Activated CD4-positive, alpha-beta T cell treated with anti-CD3 and anti-CD28 coated beads for 36 hours (primary cell): ENCODE measurements at places on chromosomes 4 and X. TPM values are rescaled to one million over a fixed set of nuclear protein-coding genes. Genes with fewer than 3 reads are reported as not detected.

Gene STARD8
- total RNA-seq: 0.11 TPM

Gene CORIN
- not detected for total RNA-seq

Gene SEPTIN11
- total RNA-seq: 34.5 TPM

Gene SOWAHD
- total RNA-seq: 0.30 TPM

Gene UGT2B28
- not detected for total RNA-seq

Gene C4orf50
- 0.05 TPM for total RNA-seq

DNA sequence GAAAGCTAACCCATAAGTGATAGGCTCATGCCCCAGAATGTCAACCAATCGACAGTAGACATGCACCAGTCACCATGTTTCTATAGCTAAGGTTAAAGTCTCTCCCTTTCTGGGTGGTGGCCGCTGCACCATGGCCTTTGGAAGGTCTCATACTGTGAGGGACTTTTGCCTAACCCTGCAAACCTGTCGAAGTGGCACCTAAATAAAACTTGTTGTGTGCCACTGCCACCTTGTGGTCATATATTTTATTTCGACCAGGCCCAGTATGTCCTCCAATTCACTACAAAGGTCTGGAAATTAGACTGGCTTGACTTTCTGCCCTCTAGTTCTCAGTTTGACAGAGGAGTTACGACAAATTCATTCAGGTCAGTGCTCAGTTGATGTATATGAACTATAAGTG, 163.1 kb downstream of the SMARCA1 start:
- H3K27ac ChIP-seq: no peak overlapping the region
- no peak overlapping the region for H3K4me3 ChIP-seq
- no peaks in the 10 kb centered on the region for H3K4me1 ChIP-seq
- H3K36me3 ChIP-seq: no peaks in the 10 kb centered on the region
- DNase-seq: peak; percentile 58
- H3K27me3 ChIP-seq: no peaks in the 10 kb centered on the region

DNA sequence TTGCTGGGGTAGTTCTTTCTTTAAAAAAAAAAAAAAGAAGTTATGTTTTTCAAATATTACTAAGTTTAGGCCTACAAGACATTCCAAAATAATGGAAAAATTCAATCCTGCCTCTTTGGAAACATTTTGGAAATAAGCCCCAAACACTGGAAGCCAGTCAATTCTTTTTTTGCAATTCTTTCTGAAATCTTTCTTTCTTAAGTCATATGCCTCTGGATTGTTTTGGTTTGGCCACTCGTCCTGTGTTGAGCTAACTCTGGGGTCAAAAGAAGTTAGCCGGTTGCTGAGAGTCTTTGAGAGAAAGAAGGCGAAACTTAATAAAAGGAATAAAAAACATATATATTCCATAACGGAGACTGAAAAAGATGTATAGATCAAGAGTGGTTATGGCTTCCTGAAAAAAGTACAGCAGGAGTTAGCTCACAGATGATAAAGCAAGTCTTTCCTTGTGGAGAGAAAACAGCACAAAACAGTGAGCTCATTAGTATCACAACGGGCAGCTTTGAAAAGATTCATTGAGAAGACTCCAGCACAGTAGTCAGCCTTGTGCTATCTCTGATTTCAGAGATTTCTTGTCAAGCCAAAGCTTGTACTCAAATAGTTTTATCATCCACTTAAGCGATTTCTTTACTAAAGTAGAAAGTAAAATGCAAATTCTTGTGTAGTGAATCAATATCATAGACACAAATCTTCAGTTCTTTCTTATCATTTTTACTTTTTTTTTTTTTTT, 64.8 kb downstream of the PLS3 start:
- no peaks in the 10 kb centered on the region for H3K27me3 ChIP-seq
- H3K27ac ChIP-seq: no peak overlapping the region
- H3K4me1 ChIP-seq: no peaks in the 10 kb centered on the region
- H3K4me3 ChIP-seq: no peak overlapping the region

DNA sequence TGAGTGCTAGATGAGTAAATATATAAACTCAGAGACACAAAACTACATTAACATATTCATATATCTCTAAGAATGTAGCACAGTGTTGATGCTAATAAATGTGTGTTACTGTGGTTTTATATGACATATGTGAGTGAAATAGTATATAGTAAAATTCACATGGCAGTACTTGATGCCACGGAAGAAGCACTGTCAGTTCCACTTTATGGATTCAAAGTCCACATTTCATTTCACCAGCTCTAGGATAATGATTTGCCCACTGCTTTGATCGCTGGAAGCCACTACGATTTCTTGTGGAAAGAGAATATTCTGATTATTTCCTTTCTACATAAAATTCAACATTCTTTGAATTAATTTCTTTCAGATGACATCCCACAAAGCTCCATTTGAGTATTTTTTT, 181.2 kb downstream of the GBA3 start:
- no peak overlapping the region for H3K4me3 ChIP-seq
- no peak for DNase-seq
- no peaks in the 10 kb centered on the region for H3K27me3 ChIP-seq
- H3K4me1 ChIP-seq: no peaks in the 10 kb centered on the region

DNA sequence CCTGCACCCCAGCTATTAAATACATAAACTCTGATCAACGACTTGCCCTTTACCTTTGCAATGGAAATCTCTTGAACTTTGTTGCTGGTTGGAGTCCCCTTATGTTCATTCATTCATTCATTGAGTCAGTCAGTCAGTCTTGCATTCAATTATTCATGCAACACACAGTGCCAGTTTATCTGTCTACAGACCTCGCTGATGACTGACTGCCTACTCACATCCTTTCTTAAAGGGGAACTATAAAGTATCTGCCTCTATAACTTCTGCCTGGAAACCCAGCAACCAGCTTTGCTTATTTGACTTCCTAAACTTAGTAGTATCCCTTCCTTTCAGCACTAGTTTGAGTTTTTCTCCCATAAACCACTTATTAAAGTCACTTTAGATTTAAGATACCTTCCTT, 620.8 kb upstream of the ADGRL3 start:
- no peaks in the 10 kb centered on the region for H3K4me1 ChIP-seq
- no peak overlapping the region for H3K27ac ChIP-seq
- H3K36me3 ChIP-seq: no peaks in the 10 kb centered on the region
- no peaks in the 10 kb centered on the region for H3K27me3 ChIP-seq

GRCh38 chrX:12702509-12703091, 88.6 kb upstream of the PRPS2 start:
- H3K27ac ChIP-seq: no peak overlapping the region
- H3K36me3 ChIP-seq: no peaks in the 10 kb centered on the region
- H3K4me3 ChIP-seq: no peak overlapping the region
- DNase-seq: peak; percentile 27
- H3K4me1 ChIP-seq: no peaks in the 10 kb centered on the region
- peaks cover 6% of the 10 kb centered on the region for H3K27me3 ChIP-seq

GRCh38 chr4:63814171-63814964, 594.9 kb downstream of the TECRL start:
- no peaks in the 10 kb centered on the region for H3K36me3 ChIP-seq
- no peak overlapping the region for H3K4me3 ChIP-seq
- H3K27ac ChIP-seq: no peak overlapping the region
- no peak for DNase-seq
- no peaks in the 10 kb centered on the region for H3K4me1 ChIP-seq
